ENCODE measurements at places on chromosomes 11 and 22.

GRCh38 chr11:47137476-47137875 lies 39.2 kb downstream of the ARFGAP2 start:
- no peak overlapping the region for H3K27ac ChIP-seq
- H3K4me3 ChIP-seq, result no peak overlapping the region
- H3K36me3 ChIP-seq, result no peaks in the 10 kb centered on the region
- H3K27me3 ChIP-seq, result no peaks in the 10 kb centered on the region
- no peaks in the 10 kb centered on the region for H3K4me1 ChIP-seq
- DNase-seq, result no peak

- H3K36me3 ChIP-seq, result no peaks in the 10 kb centered on the region
- peaks cover 44% of the 10 kb centered on the region for H3K4me1 ChIP-seq
- no peaks in the 10 kb centered on the region for H3K27me3 ChIP-seq
- no peak for DNase-seq
- H3K4me3 ChIP-seq, result peak overlapping the region; percentile 76
- peak overlapping the region; percentile 93 for H3K27ac ChIP-seq
These were observed 807 bp downstream of the TRIM3 start for GRCh38 chr11:6472934-6473333.

GRCh38 chr11:2385156-2386151 lies 8.3 kb downstream of the CD81 start:
- no peaks in the 10 kb centered on the region for H3K27me3 ChIP-seq
- DNase-seq, result no peak
- peak overlapping the region; percentile 98 for H3K27ac ChIP-seq
- H3K4me1 ChIP-seq, result peaks cover 100% of the 10 kb centered on the region

DNA sequence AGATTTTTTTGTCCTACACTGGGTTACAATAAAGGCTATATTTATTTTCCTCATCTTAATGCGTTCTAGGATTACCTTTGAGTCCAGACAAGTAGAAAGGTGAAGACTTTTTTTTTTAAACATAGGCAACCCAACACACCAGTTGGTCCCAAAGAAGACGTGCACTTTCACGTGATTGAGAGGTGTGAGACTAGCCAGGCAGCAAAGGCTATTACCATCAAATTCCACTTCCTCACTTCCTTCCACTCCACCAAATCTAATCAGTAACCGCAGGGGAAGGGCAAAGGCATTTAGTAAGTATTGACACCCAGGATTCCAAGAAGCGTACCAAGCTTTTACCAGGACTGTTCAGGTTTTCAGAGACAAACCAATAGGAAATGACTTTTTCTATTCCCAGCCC lies 109.3 kb downstream of the APIP start:
- no peaks in the 10 kb centered on the region for H3K27me3 ChIP-seq
- H3K36me3 ChIP-seq, result no peaks in the 10 kb centered on the region
- no peak for DNase-seq

DNA sequence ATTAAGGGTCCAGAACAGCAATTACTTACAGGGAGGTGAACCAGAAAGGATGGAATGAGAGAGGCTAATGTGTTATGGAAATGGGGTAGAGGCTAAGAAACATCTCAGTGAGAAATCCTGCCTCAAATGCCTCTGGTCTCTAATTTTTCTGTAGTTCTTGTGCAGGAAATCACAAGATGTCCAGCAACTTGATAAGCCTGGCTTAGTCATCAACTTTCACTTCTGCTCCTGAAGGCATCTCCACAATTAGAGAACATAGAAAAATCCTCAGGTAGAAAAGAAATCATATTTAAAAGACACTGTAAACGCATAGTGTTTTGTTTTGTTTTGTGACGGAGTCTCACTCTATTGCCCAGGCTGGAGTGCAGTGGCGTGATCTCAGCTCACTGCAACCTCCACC lies 18.7 kb downstream of the MRGPRX4 start:
- no peaks in the 10 kb centered on the region for H3K36me3 ChIP-seq
- DNase-seq, result no peak
- H3K4me1 ChIP-seq, result no peaks in the 10 kb centered on the region
- no peak overlapping the region for H3K27ac ChIP-seq

- no peak overlapping the region for H3K27ac ChIP-seq
- no peak for DNase-seq
- H3K4me1 ChIP-seq, result peaks cover 62% of the 10 kb centered on the region
- H3K36me3 ChIP-seq, result no peaks in the 10 kb centered on the region
- no peak overlapping the region for H3K4me3 ChIP-seq
These were observed 4.6 kb downstream of the AP1B1 start for GRCh38 chr22:29383740-29384139.

GRCh38 chr22:50118129-50118528 lies 28.3 kb downstream of the MOV10L1 start:
- H3K4me1 ChIP-seq, result peaks cover 12% of the 10 kb centered on the region
- H3K27me3 ChIP-seq, result no peaks in the 10 kb centered on the region
- no peak for DNase-seq
- H3K36me3 ChIP-seq, result no peaks in the 10 kb centered on the region

DNA sequence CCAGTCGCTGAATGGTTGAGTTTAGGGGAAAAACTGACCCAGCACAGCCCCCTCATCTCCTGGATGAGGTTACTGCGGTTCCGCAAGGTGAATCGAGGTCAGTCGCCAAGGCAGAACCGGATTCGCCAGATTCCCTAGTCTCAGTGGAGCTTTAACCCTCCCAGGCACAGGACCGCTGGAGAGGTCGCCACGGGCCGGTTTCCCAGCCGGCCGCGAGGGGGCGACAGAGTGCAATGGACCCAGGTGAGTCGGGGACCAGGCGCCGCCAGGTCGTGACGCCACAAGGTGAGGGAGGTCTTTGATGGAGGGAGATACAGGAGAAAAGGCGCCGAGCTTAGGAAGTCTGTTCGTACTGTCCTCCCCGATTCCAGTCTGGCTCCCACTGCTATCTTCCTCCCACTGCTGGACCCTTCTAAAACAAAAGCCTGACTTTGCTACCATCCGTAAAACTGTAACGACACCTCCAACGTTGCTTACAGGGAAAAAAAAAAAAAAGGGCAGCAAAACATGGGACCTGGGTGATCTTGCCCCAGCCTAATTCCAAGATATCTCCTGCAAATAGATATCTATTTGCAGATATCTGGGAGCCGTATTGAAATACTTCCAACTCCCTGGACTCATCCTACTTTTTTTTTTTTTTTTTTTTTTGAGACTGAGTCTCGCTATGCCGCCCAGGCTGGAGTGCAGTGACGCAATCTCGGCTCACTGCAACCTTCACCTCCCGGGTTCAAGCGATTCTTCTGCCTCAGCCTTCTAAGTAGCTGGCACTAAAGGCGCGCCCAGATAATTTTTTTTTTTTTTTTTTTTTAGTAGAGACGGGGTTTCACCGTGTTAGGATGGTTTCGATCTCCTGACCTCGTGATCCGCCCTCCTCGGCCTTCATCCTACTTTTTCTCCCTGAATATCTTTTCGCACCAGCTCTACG lies 1.4 kb upstream of the GGA1 start:
- peak overlapping the region; percentile 89 for H3K27ac ChIP-seq
- DNase-seq, result no peak
- peak overlapping the region; percentile 67 for H3K4me3 ChIP-seq

DNA sequence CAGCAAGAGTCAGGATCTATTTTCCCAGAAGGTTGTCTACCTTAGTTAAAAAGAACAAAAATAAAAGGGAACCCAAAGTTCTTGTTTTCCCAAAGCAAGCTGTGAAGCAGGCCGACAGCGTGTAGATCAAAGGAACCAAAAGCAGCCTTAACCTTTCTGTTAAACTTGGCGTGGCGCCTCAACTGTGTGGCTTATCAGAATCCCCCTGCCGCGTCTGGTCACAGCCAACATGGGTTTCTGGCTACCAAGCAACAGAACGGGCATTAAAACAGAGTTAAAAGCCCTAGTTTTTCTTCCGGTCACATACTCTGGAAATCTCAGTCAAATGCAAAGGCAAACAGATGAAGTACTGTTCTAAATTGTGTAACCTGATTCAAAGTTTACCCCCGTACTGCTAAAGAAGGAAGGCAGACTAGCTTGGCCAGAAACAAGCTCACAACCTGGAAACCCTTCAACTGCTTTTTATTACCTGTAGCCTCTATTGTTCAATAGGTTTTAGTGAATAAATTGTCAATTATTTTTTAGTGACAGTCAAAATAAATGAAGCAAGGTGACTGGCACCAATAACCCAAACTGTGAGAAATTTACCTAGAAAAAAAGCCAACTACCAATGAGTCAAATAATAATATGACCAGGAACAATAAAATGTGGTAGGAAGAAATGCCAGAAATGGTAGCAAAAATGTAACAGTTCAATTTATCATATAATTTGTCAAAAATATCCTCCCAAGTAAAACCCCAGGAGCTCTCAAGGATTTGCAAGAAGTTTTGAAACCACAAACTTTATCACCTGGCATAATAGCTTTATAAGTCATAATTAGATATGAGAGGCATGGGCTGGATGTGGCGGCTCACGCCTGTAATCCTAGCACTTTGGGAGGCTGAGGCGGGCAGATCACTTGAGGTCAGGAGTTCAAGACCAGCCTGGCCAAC lies 21.4 kb downstream of the CHKA start:
- no peaks in the 10 kb centered on the region for H3K36me3 ChIP-seq
- H3K4me1 ChIP-seq, result peaks cover 4% of the 10 kb centered on the region
- no peak overlapping the region for H3K27ac ChIP-seq
- no peak for DNase-seq
- no peak overlapping the region for H3K4me3 ChIP-seq

GRCh38 chr11:12118949-12119348 lies 8.6 kb downstream of the MICAL2 start:
- no peak overlapping the region for H3K4me3 ChIP-seq
- DNase-seq, result no peak
- H3K27ac ChIP-seq, result peak overlapping the region; percentile 37
- H3K36me3 ChIP-seq, result no peaks in the 10 kb centered on the region
- H3K27me3 ChIP-seq, result no peaks in the 10 kb centered on the region
- H3K4me1 ChIP-seq, result peaks cover 3% of the 10 kb centered on the region

- H3K4me1 ChIP-seq, result peaks cover 16% of the 10 kb centered on the region
- no peak for DNase-seq
- no peak overlapping the region for H3K4me3 ChIP-seq
- peak overlapping the region; percentile 33 for H3K27ac ChIP-seq
- no peaks in the 10 kb centered on the region for H3K27me3 ChIP-seq
These were observed 22.5 kb downstream of the SUN2 start for GRCh38 chr22:38733329-38733723.

- no peak overlapping the region for H3K4me3 ChIP-seq
- H3K27me3 ChIP-seq, result no peaks in the 10 kb centered on the region
- no peak for DNase-seq
- H3K27ac ChIP-seq, result no peak overlapping the region
- H3K4me1 ChIP-seq, result no peaks in the 10 kb centered on the region
These were observed 12.7 kb downstream of the TP53AIP1 start for GRCh38 chr11:128929991-128930390.

DNA sequence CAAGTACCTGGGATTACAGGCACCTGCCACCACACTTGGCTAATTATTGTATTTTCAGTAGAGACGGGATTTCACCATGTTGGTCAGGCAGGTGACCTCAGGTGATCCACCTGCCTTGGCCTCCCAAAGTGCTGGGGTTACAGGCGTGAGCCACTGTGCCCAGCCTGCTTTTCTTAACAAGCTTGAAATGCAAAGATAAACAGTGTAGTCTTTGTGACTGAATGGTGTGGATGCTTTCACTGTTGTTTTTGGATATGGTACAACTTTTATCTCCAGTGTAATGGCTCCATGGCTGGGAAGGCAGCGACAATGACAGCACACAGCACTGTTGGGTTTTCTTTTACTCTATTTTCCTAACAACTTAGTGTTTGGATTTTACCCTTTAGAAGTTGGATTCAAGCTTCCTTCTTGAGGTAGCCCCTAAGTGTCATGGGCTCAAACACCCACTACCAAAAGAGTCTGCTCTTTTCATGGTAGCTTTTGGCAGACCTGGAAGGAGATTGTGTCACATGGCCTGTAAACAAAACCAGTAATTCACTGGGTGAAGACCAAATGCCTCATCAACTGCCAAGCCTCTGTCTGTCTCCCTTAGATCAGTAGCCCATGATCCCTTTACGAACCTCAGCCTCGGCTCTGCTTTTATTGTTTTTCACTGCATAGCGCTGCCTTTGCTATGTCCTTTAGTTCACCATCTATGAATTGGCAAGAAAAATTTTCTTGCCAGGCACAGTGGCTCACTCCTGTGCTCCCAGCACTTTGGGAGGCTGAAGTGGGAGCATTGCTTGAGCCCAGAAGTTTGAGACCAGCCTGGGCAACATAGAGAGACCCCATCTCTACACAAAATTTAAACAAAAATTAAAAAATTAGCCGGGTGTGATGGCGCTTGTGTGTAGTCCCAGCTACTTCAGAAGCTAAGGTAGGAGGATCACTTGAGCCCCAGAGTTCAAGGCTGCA lies 6.4 kb downstream of the VPS51 start:
- H3K27ac ChIP-seq, result peak overlapping the region; percentile 1
- no peaks in the 10 kb centered on the region for H3K27me3 ChIP-seq
- H3K4me1 ChIP-seq, result peaks cover 19% of the 10 kb centered on the region
- DNase-seq, result no peak

DNA sequence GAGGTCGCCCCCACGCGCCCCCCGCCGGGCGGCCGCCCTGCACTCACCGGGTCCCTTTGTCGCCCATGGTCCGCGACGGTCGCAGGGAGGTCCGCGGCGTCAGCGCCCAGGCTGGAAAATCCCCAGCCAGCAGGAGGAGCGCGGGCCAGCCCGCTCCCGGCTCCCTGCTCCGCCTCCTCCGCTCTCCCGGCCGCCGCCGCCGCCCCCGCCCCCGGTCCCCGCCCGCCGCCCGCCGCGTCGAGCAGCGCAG lies at the start of gene ARRB1:
Gene ARRB1 (minus strand): TSS at position 121 of the 250 bp plus-strand sequence. CDS start 54 bp downstream, at position 67.
- peak within 1 kb of the TSS; percentile 95 for H3K27ac ChIP-seq
- peak within 1 kb of the TSS; percentile 77 for H3K4me3 ChIP-seq
- H3K27me3 ChIP-seq, result no peaks in the 10 kb centered on the region

- H3K36me3 ChIP-seq, result no peaks in the 10 kb centered on the region
- H3K27ac ChIP-seq, result no peak overlapping the region
- DNase-seq, result no peak
- H3K27me3 ChIP-seq, result no peaks in the 10 kb centered on the region
- peaks cover 7% of the 10 kb centered on the region for H3K4me1 ChIP-seq
These were observed 3.6 kb upstream of the UBE2L3 start for GRCh38 chr22:21563912-21564311.

DNA sequence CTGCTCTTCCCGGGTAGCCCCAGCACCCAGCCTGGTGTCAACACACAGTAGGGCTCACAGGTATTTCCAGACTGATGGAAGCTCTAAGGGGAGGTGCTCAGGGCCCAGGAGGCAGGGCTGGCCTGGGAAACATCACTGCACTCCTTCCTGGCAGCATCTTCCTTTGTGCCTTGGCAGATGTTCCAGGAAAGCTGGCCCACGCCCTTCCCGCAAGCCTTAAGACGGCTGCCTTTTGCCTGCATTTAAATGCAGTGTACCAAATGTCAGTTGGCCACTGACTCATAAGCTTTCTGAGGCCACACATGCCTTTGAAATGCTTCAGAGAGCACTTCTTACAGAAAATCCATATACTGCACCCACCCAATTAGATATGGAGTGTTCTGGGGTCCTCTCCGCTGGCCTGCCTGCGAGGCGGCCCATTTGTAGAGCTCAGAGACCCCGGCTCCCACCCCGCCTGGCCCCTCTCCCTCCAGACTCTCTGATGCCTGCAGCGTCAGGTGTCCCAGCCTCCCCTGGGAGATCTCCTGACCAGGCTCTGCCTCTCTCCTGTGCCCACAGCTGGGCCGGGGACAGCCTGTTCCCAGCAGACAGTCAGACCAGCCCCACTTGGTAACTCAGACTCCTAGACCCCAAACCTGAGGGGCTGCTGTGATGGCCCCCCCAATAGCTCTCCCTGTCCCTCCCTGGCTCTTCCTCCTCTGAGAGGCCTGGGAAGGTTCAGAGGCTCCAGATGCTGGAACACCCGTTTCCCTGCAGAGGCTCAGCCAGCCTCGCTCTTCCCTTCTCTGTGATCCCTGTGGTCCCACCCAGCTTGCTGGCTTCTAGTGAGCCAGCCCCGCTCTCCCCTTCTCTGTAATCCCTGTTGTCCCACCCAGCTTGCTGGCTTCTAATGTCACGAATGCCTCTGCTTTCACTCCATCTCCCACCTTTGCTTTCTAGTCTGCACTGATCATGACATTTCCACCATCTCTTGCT lies 47.6 kb upstream of the THY1 start:
- DNase-seq, result peak; percentile 81
- H3K27ac ChIP-seq, result peak overlapping the region; percentile 68
- H3K27me3 ChIP-seq, result no peaks in the 10 kb centered on the region
- no peaks in the 10 kb centered on the region for H3K36me3 ChIP-seq

All from vagina (tissue), 2 donors.